ENCODE measurements at places on chromosomes 6 and 20. TPM values are rescaled to one million over a fixed set of nuclear protein-coding genes. Genes with fewer than 3 reads are reported as not detected.

DNA sequence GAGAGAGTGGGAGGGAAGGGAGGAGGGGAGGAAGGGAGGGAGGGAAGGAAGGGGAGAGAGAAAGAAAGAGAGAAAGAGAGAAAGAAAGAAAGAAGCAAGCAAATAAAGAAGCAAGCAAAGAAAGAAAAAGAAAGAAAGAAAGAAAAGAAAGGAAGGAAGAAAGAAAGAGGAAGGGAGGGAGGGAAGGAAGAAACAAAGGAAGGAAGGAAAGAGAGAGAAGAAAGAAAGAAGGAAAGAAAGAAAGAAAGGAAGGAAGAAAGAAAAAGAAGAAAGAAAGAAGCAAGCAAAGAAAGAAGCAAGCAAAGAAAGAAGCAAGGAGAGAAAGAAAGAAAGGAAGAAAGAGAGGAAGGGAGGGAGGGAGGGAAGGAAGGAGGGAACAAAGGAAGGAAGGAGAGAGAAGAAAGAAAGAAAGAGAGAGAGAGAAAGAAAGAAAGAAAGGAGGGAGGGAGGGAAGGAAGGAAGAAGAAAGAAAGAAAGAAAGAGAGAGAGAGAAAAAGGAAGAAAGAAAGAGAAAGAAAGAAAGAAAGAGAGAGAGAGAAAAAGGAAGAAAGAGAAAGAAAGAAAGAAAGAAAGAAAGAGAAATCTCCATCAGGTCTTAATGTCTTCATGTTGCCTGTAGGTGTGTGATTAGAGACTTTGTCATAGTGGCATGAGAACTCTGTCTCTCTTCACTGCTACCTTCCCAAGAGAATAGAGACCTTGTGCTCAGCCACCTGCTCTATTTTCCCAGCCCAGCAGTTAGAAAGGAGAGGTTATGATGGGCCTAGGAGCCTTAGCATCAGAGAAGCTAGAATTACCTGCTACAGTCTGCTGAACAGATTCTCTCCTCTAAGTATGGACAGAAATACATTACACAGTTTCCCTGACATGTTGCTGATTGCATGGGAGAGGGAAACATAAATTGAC, 5.0 kb downstream of the SEMG1 start:
- H3K36me3 ChIP-seq = no peaks in the 10 kb centered on the region
- H3K4me1 ChIP-seq = no peaks in the 10 kb centered on the region
- H3K27ac ChIP-seq = no peak overlapping the region
- no peaks in the 10 kb centered on the region for H3K27me3 ChIP-seq
- H3K4me3 ChIP-seq = no peak overlapping the region
- no peak for DNase-seq

DNA sequence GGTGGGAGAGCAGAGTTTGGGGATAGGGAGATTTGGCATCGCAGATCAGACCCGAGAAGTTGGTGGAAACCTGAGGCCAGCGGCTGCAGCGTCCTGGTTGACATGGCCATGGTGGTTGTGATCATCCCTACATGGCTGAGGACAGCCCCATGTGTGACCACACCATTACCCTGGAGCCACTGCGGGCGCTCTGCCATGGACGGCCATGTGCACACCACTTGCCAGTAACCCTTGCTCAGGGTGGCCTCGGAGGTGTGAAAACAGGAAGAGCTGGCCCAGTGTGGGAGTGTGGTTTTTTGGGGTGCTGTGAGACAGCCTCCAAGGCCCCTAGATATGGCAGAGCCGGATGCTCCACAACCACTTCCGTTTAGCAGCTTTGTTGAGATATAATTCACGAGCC, 64.4 kb downstream of the TMEM242 start:
- H3K36me3 ChIP-seq = no peaks in the 10 kb centered on the region
- DNase-seq = peak; percentile 38
- no peak overlapping the region for H3K4me3 ChIP-seq

- H3K4me1 ChIP-seq = no peaks in the 10 kb centered on the region
- no peak overlapping the region for H3K4me3 ChIP-seq
- H3K27me3 ChIP-seq = no peaks in the 10 kb centered on the region
- DNase-seq = no peak
These were observed 291.1 kb downstream of the ADGRG6 start for GRCh38 chr6:142592876-142593275.

The OR5V1 gene
- not detected for total RNA-seq

The PHACTR3 gene
- total RNA-seq = 0.16 TPM

The SNAP25 gene
- total RNA-seq = 10.9 TPM

The ELOVL4 gene
- total RNA-seq = 2.4 TPM

- H3K36me3 ChIP-seq = no peaks in the 10 kb centered on the region
- H3K27me3 ChIP-seq = no peaks in the 10 kb centered on the region
- DNase-seq = no peak
- no peak overlapping the region for H3K4me3 ChIP-seq
These were observed 210.9 kb upstream of the HDDC2 start for GRCh38 chr6:125512621-125513020.

DNA sequence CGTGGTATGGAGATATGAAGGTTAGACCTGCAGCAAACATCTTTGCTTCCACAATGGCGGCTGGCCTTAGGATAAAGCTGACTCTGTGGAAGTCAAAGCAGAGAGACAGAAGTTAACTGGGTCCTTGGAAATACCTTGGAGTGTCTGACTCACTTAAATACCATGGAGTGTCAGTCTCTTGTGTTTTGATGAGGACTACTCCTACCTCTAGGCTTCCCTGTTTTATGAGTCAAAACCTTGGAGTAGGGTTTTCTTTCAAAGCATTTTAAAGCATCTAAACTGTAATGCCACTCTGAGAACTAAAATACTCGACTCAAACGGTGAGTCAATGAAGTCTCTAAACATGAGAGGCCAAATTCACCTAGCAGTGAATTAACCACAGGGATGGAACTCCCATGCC, 329.1 kb downstream of the SAMD5 start:
- no peaks in the 10 kb centered on the region for H3K36me3 ChIP-seq
- H3K4me3 ChIP-seq = no peak overlapping the region
- no peak for DNase-seq
- H3K27me3 ChIP-seq = no peaks in the 10 kb centered on the region

DNA sequence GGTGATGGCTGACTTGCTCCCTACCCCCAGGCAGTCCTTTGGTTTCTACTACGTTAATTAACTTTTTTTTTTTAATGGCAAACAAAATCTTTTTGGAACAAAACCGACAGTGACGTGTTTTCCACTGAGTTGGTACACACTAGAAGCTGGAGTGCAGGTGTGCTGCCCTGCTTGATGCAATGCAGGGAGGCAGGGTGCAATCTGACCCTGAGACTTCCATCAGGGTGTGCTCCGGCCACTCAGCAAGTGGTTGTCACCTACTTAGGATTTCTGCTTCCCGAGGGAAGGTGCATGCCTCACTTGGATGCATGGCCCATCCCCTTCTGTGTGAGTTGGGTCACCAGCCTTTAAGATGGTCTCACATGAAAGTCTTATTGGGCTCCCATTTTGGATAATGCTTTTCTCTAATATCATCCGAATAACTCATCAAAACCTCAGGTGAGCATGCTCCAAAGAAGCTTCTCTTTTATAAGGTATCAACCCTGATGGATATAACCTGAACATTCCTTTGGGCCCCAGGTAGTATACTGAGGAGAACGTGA, 14.0 kb downstream of the RREB1 start:
- no peaks in the 10 kb centered on the region for H3K27me3 ChIP-seq
- DNase-seq = no peak
- no peak overlapping the region for H3K4me3 ChIP-seq
- H3K27ac ChIP-seq = no peak overlapping the region
- no peaks in the 10 kb centered on the region for H3K36me3 ChIP-seq
- H3K4me1 ChIP-seq = no peaks in the 10 kb centered on the region

The LGSN gene
- not detected for total RNA-seq

DNA sequence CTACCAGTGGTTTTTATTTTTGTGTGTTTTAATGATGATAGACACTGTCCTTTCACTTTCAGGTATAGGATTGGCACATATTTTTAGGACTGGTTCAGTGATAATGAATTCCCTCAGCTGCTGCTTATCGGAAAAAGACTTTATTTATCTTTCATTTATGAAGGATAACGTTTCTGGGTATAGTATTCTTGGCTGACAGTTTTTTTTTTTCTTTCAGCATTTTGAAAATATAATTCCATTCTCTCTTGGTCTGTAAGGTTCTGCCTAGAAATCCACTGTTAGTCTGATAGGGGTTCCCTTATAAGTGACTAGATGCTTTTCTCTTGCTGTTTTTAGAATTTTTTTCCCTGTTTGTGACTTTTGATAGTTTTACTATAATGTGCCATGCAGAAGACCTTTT, 313.1 kb downstream of the TENT5A start:
- no peak for DNase-seq
- H3K27me3 ChIP-seq = no peaks in the 10 kb centered on the region
- no peaks in the 10 kb centered on the region for H3K36me3 ChIP-seq
- H3K27ac ChIP-seq = no peak overlapping the region
- H3K4me3 ChIP-seq = no peak overlapping the region

- H3K4me1 ChIP-seq = no peaks in the 10 kb centered on the region
- no peak overlapping the region for H3K4me3 ChIP-seq
- no peak overlapping the region for H3K27ac ChIP-seq
- H3K36me3 ChIP-seq = no peaks in the 10 kb centered on the region
- no peaks in the 10 kb centered on the region for H3K27me3 ChIP-seq
- DNase-seq = no peak
These were observed 34.5 kb upstream of the CEP85L start for GRCh38 chr6:118685823-118686449.

The RPL7L1 gene
- total RNA-seq = 57.8 TPM

GRCh38 chr20:41057999-41058673, 29.5 kb downstream of the TOP1 start:
- H3K27me3 ChIP-seq = no peaks in the 10 kb centered on the region
- H3K4me1 ChIP-seq = peaks cover 4% of the 10 kb centered on the region
- no peak for DNase-seq
- no peak overlapping the region for H3K4me3 ChIP-seq

The RIPOR3 gene
- total RNA-seq = 3.4 TPM

DNA sequence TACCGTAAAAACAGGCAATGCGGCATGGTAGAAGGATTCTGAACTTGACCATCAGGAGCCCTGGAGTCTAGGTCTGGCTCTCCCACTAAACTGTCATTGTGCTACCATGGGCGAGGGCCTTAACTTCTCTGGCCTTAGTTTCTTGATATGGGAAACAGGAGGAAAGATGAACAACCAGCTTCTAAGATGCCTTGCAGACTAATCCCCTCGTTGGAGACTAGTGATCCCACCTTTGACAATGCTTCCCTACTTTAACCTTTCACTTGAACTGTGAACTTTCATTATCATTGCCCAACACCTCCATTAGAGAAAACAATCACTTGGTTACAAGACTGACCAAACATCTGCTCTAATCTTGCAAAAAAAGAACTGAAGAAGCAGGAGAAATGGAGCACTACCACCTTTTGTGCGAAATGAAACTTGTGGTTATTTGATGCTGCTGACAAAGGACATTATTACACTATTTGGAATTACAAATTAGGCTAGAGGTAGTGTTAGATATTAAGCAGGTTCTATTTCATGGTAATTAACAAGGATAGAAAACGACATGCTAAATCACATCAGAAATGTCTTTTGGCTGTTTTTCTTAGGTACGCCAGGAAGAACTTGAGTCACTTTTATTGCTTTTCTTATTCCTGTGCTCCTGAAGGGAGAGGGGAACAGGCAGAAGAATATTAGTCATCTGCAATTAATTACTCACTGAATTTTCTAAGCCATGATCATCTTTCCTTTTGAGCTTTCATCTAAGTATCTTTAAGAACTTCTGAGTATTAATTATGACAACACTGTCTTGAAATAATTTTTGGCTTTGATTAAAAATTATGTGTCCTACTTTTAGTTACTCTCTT, 39.1 kb upstream of the ARHGAP18 start:
- no peaks in the 10 kb centered on the region for H3K36me3 ChIP-seq
- no peaks in the 10 kb centered on the region for H3K27me3 ChIP-seq
- DNase-seq = no peak
- no peak overlapping the region for H3K27ac ChIP-seq
- H3K4me3 ChIP-seq = no peak overlapping the region

The TMEM181 gene
- total RNA-seq = 23.7 TPM

The RALGAPB gene
- 35.5 TPM for total RNA-seq

DNA sequence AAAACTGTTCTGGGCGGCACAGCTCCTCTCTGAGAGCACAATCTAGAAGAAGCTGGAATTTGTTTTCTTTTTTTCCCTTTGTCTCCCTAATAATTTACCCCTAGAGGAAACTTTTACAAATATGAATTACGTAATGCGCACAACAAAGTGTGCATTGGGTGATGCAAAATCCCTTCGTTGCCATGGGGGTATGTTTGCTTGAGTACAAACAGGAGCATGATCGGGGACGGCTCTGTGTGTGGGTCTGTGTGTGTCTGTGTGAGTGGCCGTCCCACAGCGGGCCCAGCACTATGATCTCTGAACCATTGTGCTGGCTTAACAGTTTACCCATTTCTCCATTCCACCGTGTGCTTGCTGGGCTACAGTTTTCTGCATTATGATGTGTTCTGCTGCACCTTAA, 278.2 kb downstream of the CDC5L start:
- H3K27me3 ChIP-seq = no peaks in the 10 kb centered on the region
- no peaks in the 10 kb centered on the region for H3K4me1 ChIP-seq
- no peak overlapping the region for H3K4me3 ChIP-seq
- no peak overlapping the region for H3K27ac ChIP-seq

DNA sequence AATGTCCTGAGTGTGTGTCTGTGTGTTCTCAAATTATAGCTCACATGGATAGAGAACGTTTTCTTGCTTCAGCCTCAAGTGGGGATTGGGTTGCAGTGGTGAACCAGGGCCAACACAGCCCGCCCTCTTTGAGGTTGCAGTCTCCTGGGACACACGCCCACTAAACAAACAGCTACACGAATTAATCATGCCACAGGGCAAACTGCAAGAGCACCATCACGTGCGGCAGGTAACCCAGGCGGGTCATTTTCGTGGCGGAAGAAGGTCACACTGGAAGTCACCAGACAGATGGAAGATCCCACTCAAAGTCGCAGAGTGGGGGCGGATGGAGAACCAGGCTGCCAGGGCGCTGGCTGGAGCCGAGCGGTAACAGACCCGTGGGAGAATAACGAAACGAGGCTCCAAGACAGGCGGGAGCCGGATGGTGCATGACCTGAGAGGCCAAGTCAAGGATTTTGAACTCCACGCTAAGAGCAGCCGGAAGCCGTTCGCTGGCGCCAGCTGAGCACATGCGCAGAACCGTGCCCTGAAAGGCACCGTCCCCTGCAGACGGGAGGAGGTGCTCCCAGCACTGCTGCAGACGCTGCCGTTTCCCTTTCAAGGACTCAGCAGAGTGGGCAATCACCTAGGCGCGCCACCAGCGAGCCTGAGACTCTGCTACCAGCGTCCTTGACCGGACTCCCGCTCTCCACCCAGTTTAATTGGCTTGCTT, 10.7 kb downstream of the DLL1 start:
- H3K36me3 ChIP-seq = peaks cover 2% of the 10 kb centered on the region
- no peak overlapping the region for H3K27ac ChIP-seq
- DNase-seq = no peak
- peak overlapping the region; percentile 40 for H3K4me3 ChIP-seq
- no peaks in the 10 kb centered on the region for H3K27me3 ChIP-seq
- H3K4me1 ChIP-seq = no peaks in the 10 kb centered on the region

GRCh38 chr20:51930775-51931174, 128.5 kb upstream of the SALL4 start:
- no peaks in the 10 kb centered on the region for H3K36me3 ChIP-seq
- H3K4me3 ChIP-seq = no peak overlapping the region
- no peaks in the 10 kb centered on the region for H3K4me1 ChIP-seq
- DNase-seq = no peak
- H3K27me3 ChIP-seq = no peaks in the 10 kb centered on the region

The METTL24 gene
- 14.3 TPM for total RNA-seq

The SLC35D3 gene
- not detected for total RNA-seq
